ENCODE measurements at places on chromosomes 4 and X.

DNA sequence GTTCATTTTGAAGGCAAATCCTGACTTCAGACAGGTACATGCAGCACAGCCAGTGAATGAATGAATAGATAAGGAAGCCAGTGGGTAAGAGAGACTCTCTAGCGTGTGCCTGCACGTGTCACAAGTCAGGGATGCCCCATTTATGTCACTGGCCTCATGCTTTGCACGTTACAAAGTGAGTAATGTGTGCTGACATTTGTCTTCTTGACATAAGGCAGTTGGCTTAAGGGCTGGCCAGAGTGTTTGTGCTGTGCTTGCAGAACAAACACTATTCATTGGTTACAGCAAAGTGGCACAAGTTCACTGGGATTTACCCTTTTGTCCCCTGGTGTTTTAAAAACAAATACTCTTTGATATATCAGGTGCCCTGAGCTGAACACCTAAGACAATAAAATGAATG lies 55.9 kb downstream of the CRMP1 start:
- DNase-seq: no peak

DNA sequence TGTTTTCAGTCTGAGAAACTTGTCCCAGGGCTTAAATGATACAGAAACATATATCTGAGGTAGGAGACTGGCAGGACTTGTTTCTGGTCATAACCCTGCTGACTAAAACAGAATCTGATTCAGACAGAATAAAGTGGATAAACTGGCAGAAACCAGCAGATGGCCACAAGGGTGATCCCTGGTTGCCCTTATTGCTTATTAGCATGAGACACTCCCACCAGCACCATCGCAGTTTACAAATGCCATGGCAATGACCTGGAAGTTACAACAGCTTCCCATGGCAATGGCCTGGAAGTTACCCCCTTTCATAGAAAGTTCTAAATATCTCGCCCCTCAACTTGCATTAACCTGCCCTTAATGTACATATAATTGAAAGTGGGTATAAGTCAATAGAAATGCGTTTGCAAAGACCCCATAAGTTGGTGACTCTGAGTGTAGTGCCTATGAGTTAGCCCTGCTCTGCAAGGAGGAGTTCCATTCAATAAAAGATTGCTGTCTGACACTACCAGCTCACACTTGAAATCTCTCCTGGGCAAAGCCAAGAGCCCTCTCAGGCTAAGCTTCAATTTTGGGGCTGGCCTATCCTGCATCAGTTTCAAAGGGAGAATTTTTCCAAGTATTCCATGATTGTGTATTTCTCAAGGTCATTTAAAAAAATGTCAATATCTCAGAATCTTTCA lies 52.9 kb upstream of the PAGE5 start:
- no peak for DNase-seq

DNA sequence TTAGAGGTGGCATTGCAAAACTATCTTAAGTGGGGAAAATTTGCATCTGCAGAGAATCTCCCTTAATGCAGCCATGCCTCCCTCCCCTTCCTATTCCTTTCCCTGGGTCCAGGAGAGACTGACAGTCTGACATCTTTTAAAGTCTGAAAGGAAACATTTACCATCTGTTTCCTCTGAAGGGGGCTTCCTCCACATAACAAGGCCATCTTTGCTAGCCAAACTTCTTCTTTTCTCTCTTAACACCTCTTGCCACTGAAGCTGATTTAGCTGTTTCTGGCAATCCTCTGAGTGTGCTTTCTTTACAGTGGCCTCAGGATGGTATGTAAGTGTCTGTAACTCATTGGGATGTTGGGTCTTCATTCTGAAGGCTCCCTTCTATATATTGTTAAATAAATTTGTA lies 34.6 kb upstream of the AADAT start:
- no peak for DNase-seq

- DNase-seq: no peak
These were observed 8.1 kb downstream of the MBNL3 start for GRCh38 chrX:132480581-132481203.

DNA sequence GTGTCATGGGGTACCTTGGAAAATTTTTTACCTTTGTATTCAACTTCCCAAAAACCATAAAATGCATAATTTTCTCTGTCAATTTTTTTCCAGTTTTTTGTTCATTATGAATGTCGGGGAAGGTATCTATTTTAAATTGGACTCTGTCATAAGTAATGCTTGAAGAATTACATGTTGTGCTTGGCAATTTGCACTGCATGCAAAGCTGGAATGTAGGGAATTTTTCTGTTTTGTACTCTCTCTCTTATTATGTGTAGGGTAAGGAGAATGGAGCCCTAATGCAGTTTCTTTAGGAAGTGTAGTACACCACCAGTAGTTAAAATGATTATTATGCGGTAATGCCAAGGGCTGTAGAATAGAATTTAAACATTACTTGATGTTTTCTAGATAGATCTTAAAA lies 137.7 kb upstream of the LIMCH1 start:
- DNase-seq: no peak

DNA sequence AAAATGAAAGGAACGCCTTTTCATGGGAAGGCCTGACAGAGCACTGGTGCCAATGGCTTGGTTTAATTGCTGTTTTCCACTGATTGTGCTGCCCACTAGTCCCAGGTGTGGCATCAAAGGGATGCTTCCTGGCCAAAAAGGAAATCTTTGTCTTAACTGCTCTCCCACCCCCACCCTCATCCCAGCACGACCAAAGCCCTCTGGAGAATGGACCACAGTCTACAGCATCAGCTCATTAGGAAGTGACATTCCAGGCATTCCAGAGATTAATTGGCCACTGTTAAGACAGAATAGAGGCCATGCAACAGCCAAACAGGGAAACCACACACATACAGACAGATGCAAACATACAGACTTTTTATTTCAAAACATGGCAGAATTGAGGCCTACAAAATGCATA lies 143.2 kb downstream of the LHFPL1 start:
- DNase-seq: no peak

DNA sequence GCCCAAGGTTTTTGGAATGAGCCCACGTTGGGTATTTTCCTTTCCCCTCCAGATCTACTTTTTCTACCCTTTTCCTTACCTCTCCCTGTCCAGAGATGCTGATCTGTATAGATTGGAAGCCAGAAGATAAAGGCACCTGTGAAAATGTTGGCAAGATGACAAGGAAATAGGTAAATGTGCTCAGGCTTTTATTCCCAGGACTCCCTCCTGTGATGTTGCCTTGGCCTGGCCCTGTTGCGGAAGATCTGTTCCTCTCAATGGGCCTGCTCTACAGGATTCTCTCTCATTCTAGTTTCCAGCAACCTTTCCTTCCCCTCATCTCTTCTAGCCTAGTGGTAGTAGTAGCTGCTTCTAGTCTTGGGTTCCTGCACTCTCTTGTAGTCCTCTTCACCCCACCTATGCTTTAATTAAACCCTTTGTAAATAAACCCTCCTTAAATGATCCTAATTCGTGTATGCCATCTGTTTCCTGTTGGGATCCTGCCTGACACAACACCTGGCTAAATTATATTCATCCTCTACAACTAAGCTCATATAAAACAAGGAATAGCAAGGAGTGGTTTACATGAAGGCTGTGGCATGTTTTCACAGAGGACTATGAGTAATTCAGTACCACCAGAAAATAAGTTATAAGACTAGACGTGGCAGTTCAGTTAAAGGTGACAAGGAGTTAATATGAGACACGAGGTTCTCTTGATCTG lies 95.7 kb upstream of the MAOA start:
- no peak for DNase-seq

DNA sequence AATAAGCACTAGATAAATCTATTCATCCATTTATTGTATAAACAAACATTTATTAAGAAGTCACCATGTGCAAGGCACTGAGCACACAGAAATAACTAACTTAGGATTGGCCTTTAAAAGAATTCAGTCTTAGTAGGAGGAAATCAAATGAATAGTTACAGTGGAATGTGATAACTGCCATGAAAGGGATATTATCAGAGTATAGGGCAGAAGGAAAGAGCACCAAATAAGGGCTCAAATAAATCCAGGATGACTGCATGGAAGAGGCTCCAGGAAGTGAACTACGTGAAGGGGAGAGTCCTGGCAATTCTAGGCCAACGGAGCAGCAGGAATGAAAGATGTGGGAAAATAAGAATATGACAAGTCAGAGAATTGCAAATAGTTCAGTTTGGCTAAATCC lies 406.0 kb downstream of the INPP4B start:
- DNase-seq: no peak

DNA sequence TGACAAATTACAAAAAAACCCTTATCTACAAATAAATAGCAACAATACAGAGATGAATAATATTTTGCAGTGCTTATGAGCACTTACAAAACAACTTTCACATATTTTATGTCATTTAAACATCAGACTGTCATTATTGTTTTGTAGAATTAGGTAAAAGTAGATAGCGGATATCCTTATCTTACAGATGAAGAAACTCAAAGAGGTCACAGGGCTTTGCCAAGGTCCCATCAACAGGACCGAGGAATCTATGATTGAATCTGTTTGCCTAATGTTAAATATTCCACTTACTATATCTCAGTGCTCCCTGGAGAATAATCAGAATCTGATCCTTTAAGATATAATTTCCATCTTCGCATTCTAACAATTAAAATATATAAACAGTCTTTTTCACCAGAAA lies 119.0 kb downstream of the GASK1B start:
- no peak for DNase-seq

- DNase-seq: no peak
These were observed 34.0 kb upstream of the GNPDA2 start for GRCh38 chr4:44760142-44760898.

GRCh38 chr4:11397819-11398610 lies 30.7 kb downstream of the HS3ST1 start:
- DNase-seq: no peak

DNA sequence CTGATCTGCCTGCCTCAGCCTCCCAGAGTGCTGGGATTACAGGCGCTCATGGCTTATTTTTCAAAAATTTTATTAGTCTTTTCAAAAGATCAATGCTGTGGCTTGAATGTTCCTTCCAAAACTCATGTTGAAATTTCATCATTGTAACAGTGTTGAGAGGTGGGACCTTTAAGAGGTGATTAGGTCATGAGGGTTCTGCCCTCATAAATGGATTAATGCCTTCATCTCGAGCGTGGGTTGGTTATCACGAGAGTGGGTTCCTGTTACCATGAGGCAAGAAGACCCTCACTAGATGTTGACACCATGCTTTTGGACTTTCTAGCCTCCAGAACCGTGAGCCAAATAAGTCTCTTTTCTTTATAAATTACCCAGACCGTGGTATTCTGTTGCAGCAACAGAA lies 30.3 kb downstream of the EIF2S3 start:
- DNase-seq: no peak

DNA sequence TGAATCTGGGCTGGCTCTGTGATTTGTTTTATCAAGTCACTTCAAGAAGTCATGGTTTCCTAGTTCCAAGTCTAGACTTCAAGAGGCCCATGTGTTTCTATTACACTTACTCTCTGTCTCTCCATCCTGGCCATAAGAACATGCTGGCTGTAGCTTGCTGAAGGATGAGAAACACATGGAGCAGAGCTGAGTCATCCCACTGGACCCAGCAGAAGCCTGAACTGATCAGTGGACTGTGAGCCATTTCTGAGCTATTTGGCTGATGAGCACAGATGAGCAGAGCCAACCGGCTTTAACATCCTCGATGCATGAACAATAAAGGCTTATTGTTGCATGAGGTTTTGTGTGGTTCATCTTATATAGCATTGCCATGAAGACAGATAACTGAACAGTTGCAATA lies 290.6 kb upstream of the BOD1L1 start:
- DNase-seq: no peak

DNA sequence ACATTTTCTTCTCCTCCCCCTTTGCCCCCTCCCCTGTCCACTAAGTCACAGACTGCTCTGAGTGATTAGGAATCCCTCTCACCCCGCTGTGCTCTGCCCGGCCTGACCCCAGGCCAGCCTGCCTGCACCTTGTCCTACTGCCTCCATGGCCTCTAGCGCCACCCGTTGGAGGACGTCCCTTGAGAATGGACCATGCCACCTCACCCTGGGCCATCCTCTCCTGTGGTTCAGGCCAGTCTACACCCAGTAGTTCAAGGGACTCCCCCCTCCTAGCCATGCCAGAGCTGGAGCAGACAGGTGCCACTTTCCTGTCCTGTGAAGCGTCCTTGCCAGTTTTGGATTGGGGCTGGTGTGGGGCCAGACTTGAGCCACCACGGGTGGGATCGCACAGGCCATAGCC lies 9.7 kb upstream of the IRAK1 start:
- DNase-seq: no peak

GRCh38 chr4:154332681-154333421 lies 158.7 kb downstream of the DCHS2 start:
- DNase-seq: no peak

DNA sequence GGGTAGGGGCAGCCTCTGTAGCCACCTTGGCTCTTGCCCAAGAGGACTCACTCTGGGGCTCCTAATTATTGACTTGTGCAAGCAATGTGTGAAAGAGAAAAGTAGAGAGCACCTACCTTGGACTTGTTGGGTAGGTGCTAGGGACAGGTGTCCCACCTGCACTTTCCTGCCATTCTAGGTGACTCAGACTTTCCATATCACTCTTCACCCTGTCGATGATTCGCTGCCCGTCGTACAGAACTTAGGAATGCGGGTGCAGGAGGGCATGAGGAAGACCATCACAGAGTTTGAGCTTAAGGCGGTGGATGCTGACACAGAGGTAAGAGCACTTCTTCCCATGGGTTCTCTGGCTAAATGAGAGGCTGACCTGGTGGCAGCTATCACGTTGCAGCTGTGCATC lies 87.3 kb upstream of the ANXA3 start:
- DNase-seq: no peak

DNA sequence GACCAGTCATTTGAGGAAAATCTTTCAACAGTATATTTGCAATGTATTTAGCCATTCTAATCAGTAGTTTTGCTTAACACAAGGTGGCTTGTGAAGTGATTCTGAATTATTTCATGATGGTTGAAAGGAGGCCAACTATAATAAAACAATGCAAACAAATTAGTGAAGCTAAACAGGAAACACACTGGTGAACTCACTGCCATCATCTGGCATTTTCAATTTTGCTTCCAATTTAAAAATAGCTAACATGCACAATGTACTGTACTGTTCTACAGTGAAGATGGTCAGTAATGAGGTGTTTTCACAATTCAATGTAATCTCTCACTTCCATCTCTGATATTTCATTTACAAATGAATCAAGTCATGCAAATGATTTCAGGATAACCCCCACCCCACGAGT lies 31.1 kb downstream of the PGRMC2 start:
- DNase-seq: no peak

DNA sequence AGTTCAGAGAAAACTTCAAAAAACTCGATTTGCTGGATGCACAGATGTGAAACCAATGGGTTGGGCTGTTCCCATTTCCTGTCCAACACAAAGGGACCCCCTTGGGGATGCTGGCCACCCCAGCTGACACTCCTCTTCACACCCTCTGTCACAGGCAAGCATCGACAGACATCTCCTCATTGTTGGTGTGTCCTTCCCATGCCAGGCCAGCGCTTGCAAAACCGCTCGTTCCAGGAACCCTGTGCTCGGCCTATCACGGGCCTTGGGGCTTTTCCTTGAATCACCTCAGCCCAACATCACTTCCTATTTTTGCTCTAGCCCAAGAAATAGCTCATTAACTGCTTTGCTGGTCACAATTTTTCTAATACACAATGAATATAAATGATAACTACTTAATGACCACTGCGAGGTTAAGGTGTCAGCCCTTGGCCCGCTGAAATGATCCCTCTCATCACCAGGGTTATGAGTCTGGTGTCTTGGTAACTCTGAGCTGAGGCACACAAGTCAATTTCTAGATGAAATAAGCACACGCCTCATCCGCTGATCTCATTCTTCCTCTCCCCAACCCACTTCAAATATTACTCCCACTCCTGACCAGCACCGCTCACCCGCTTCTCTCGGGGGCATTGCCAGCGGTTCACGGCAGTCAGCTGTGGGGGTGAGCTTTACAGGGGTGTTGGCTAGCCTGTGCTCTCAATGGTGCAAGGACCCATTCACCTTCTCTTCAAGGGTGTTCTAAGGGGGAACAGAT lies 32.3 kb downstream of the BCOR start:
- DNase-seq: no peak
